WTC11 (cell line): ENCODE measurements at places on chromosomes 4 and X.

GRCh38 chr4:69057620-69058409 is 38.5 kb upstream of the UGT2B7 start:
- DNase-seq = peak; percentile 20

DNA sequence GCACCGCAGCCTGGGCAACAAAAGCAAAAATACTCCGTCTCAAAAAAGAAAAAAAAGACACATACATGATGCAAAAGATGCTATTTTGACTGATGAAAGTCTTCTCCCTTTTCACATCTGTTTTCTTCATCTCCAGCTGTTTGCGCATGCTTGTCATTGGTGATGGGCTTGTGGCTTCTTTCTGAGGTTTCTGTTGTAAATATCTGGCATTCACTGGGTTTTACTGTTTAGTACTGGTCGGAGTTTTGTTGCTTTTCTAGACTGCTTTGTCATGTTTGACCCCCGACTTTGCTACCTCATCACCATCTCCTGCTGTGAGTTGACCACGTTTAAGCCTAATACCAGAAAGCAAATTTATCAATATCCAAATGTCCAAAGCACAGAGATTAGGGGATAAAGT is 34.4 kb downstream of the PTCHD1 start:
- no peak for DNase-seq

DNA sequence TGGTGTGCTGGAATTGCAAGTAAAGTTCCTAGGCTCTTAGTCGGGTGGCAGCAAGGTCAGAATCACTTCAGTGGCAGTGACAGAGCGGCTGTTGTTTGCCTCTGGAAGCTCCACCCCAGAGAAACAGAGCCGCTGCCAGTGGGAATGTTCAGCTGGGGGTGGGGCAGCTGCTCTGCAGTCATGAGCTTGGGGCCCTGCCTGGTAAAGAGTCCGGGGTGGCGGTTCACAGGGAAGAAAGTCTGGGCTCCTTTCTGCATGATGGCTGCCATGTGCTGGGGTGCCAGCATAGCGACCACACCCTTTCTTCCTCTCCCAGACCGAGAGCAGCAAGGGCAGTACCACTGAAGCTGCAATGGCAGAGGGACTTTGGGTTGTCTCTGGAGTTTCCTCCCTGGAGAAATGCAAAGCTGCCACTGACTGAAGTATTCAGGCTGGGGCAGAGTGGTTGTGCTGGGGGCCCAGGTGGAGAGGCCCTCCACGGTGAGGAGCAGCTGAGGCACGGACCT is 108.8 kb upstream of the CENPE start:
- no peak for DNase-seq

- no peak for DNase-seq
Observed at GRCh38 chr4:44927399-44928380, 201.3 kb upstream of the GNPDA2 start.

DNA sequence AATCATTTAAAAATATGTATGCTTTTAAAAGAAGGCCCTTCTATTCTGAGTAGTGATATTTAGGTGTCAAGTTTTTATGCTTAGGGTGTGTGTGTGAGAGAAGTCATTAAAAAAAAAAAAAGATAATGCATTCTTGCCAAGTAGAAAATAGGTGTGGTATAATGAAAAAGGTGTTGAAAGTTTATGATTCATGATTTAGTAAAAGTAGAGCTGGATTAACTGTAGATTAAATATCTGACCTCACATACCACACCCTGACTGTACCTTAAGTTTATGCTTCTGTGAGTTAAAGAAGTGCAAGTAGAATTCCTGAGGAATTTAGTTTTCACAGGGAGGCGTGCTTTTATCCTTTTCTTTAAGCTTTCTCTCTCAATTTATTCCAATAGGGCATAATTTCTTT is 71.1 kb downstream of the BMPR1B start:
- no peak for DNase-seq

- no peak for DNase-seq
Observed at GRCh38 chr4:95013236-95013635, 255.5 kb downstream of the BMPR1B start.

DNA sequence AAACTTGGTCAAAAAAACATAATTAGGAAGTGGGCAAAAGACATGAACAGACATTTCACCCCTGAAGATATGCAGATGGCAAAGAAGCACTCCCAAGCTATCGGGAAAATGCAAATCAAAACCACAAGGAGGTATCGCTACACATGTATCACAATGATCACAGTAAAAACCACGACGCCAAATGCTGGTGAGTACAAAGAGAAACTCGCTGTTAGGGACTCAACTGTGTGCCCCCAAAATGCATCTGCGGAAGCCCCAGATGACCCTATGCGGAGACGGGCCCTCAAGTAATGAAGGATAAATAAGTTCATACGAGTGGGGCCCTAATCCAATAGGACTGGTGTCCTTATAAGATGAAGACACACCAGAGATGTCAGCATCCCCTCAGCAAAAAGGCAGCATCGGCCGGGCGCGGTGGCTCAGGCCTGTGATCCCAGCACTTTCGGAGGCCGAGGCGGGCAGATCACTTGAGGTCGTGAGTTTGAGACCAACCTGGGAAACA is 10.2 kb downstream of the GAK start:
- no peak for DNase-seq

- no peak for DNase-seq
Observed at GRCh38 chr4:128775477-128775876, 34.0 kb upstream of the JADE1 start.

DNA sequence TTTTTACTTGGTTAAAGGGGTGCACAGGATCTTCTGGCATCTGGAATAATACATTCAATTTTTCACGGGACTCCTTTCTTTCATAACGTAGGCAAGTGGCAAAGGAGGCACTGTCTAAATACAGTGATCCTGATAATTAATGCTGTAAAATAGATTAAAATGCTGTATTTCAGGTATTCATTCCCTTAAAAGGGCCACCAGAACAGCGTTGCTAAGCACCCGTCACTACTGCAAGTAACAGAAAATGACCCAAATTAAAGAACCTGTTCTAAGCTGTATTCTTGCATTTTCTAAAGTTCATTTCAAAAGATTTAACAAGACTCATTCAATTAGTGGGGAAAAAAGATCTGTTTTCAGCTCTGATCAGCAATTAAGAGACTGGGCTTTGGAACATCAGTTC is 208.2 kb downstream of the TENM3 start:
- DNase-seq = no peak

DNA sequence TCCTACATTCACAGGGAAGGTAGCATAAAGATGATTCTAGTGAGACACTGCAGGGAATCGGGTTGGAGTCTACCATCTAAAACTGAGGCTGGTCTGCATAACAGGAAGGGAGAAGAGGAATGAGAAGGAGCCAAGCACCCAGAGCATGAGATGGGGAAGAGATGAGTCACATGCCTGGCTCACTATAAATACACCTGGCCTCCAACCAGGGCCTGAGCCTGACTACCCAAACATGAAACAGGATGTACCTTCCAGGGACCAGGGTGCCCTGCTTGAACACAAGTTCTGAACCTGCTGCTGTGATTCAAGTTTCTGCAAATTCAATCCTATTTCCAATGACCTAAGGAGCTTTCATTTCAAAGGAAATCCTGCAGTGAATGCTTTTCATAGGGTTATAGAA is 24.9 kb downstream of the CD99L2 start:
- DNase-seq = no peak

DNA sequence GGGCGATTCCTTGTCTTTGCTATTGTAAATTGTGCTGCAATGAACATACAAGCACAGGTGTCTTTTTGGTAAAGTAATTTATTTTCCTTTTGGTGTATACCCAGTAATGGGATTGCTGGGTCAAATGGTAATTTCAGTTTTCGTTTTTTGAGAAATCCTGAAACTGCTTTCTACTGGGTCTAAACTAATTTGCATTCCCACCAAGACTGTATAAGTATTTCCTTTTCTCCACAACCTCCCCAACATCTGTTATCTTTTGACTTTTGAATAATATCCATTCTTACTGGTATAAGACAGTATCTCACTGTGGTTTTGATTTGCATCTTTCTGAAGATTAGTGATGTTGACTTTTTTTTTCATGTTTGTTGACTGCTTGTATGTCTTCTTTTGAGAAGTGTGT is 2506.0 kb downstream of the PCDH7 start:
- no peak for DNase-seq

DNA sequence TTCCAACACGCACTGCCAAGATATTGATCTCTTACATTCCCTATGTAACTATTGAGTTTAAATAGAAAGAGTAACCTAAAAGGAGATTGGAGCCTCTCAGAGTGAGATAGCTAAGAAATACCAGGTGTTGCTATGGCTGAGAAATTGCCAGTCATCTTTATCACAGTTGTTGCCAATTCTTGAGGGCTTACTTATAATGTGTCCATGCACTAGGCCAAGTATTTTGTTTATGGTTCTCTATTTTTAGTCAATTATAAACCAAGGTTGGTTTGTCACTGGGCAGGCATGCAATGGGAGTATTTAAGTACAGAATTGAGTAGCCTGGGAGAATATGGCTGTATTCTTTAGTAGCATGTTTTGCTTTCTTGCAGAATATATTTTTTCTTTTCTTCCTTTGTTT is 201.6 kb downstream of the TEX13A start:
- DNase-seq = no peak

DNA sequence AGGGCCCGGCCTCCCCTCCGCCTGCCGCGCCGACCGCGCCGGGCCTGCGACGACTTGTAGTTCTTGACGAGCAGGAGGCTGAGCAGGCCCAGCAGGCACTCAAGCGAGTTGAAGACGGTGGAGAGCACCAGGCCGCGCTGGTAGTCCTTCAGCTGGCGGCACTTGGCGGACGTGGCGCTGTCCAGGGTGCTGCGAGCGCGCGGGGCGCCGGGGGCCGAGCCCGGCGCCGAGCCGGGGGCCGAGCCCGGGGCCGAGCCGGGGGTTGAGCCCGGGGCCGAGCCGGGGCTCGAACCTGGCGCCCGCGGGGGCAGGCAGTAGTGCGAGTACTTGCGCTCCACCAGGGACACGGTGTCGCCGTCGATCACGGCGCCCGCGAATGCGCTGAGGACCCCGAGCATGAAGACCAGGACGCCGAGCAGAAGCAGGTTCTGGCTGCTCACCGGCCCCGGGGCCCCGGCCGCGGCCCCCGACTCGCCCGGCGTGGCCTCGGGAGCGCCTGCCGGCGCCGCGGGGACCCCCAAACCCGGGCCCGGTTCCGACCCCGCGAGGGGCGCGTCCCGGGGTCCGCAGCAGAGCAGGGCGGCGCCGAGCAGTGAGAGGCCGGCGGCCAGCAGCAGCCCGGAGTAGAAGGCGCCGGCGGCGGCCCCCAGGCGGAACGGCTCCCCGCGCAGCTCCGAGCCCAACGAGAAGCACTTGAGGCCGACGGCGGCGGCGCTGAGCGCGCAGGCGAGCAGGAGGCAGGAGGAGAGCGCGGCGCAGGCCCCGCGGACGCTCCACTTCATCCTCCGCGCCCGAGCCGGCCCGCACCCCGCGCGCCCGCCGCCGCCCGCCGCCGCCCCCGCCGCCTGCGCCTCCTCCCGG is 584 bp downstream of the TMEM271 start:
- peak; percentile 78 for DNase-seq

GRCh38 chr4:1227816-1228215 is 21.1 kb downstream of the CTBP1 start:
- no peak for DNase-seq

DNA sequence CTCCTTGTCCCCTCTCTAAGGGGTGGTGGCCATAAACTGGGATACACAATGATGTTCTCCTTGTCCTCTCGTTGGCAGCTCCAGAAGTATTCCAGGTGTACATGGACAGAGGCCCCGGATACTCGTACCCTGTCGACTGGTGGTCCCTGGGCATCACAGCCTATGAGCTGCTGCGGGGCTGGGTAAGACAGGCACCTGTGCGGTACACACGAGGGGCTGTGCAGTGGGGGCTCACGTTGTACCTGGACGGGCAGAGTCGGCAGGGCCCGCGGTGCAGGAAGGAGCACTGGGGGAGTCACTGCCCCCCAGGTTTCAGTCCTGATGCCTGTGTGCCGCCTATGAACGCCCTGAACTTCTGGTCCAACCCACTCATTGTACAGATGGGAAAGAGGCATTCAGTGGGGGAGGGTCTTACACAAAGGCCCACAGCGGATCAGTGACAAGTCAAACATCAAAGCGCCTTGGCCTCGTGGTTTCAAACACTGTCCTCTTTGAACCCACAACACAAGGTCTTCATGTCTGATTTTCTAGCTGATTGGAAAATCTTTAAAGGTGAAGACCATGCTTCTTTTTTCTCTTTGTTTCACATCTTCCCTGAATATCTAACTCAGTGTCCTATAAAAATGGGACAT is 261.6 kb downstream of the EVC2 start:
- no peak for DNase-seq

DNA sequence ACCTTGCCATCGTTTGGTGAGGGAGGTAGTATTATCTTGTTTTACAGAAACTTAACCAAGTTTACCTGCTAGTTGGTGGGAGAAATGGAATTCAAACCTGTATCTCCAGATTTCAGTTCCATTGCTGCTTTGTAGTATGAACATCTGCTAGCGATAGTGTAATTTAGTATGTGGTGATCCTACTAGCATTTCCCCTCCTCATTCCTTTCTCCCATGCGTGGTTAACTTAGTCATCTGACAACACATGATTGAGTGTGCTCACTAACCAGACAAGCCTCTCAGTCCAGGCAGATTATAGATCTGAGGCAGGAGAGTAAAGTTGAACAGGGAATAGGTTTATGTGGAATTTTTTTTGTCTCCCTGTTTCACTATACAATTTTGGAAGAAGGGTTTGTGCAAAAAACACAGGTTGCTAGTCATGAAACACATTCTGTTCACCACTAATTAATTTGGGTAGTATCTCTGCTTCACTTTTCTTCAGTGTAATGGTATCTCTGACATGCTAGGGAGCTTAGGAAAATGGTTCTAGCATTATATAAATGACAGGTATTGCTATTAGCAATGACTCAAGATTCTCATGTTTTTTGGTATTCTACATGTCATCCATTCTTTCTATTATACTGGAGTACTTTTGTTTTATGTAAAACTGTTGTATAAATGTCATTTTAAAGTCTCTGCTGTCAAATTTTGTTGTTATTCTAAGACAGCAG is 21.7 kb downstream of the RBPJ start:
- no peak for DNase-seq

- DNase-seq = no peak
Observed at GRCh38 chr4:68367835-68368234, 17.9 kb upstream of the YTHDC1 start.

- DNase-seq = no peak
Observed at GRCh38 chr4:118823471-118823870, 12.5 kb downstream of the SEC24D start.

GRCh38 chr4:118032691-118033090 is 1.6 kb upstream of the NDST3 start:
- peak; percentile 12 for DNase-seq

GRCh38 chr4:151876381-151876988 is 115.7 kb upstream of the GATB start:
- no peak for DNase-seq

GRCh38 chr4:90084967-90085295 is 42.3 kb upstream of the CCSER1 start:
- no peak for DNase-seq

- DNase-seq = no peak
Observed at GRCh38 chr4:67697860-67698687, 2.9 kb downstream of the UBA6 start.

GRCh38 chrX:139091066-139091465 is 379.5 kb upstream of the FGF13 start:
- DNase-seq = no peak

DNA sequence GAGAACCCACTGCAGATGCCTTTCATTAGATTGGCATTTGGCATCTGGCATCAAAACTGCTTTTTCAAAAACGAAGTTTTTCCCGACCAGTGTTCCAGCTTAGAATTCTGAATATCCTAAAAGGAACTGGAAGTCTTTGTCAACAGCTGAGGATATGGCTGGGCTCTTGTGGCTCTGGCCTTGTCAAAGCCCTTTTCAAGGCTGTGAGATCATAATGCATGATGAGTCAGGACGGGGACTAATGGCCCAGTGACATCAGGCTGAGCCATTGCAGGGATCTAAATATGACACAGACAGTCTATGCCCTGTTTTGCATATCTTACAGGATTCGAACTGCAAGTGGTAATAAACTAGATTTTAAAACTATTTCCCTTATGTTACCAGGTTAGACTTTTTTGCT is 306.4 kb downstream of the PTTG2 start:
- no peak for DNase-seq
